ENCODE measurements at places on chromosomes 11 and 22. TPM values are rescaled to one million over a fixed set of nuclear protein-coding genes. Genes with fewer than 3 reads are reported as not detected.

Gene ZDHHC13
- polyA plus RNA-seq, result 24.2 TPM

Gene CBX6
- 35.9 TPM for polyA plus RNA-seq

Gene MSANTD4
- polyA plus RNA-seq, result 37.7 TPM

Gene MYOD1
- not detected for polyA plus RNA-seq

Gene BUD13
- polyA plus RNA-seq, result 41.3 TPM

Gene ISX
- 0.43 TPM for polyA plus RNA-seq

GRCh38 chr11:94028436-94028835, 7.3 kb downstream of the HEPHL1 start:
- no peak for DNase-seq

GRCh38 chr11:122204206-122204605, 88.2 kb upstream of the BLID start:
- no peak for DNase-seq

DNA sequence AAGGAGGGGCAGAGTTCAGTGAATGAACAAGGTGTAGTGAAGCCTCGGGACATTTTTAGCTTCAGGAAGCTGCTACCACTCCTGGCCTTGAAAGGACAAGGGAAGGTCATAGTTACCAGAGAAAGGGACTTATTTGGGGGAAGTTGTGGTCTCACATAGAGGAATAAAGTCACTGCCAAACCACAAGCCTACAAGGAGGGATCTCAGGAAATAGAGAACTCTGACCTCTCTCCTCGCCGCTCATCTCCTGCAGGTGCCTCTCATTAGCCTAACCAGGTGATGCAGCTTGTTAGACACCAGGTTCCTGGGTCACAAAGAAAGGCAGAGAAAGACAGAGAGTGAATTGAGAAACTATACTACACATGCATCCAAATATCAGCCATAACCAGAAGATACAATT, 14.3 kb upstream of the TOLLIP start:
- no peak for DNase-seq

DNA sequence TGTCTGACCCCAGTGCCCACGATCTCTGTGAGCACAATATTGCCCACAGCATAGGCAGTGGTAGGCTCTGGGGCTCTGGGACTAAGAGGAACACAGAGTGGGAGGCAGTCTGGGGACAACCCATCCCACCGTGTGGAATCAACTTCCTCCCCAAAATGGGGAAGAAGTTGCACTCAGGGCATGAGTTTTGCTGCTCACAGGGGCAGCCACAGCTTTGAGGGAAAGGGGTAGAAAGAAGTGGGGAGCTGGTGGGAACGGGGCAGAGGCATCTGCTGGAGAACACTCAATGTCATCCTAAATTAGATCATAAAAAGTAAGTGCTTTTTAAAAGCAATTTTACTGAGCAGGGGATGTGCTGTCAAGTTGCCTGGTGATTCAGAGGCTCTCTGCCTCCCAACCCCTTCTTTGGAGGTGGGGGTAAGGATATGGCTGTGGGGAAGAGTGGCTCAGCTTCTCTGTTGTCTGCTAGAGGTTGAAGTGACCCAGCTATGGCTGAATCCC, 233.8 kb upstream of the NCAM1 start:
- no peak for DNase-seq

- no peak for DNase-seq
Observed at GRCh38 chr22:32841175-32841574, 39.7 kb downstream of the TIMP3 start.

DNA sequence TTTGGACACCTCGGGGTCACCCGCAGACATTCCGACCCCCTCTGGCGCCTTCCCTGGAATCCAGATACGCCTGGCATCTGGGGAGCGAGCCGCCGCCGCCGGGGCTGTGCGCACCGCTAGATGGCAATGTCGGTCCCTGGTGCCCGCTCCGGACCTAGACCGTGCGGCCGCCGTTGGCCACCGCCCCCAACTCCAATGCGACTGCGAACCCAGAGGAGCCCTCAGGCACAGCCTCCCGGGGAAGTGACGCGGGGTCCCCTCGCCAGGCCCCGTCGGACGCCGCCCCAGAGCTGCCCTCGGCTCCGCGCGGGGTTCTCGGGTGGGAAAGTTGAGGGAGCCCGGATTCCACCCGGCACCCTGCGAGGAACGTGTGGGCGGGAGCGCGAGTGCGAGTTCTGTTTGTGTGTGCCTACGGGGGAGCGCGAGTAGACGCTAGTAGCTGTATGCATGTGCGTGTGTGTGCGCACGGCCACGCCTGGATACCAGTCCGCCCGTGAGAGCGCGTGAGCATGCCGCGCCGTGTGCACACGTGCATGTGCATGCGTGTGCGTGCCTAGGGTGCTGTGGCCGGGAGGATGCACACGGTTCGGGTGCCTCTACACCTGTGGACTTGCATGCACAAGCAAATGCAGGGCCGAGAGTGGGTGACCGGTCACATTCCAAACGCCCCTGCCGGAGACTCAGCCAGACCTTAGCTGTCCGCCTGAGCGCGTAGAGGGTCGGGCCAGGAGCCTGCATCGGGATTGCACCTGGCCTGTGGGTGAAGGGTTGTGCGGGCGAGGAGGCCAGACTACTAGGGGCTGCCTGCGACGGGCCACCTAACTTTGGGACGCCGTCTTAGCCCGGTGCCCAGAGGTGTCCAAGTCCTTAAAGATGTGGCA, 1.9 kb downstream of the CHRM4 start:
- peak; percentile 63 for DNase-seq

GRCh38 chr11:132475026-132475425, 1057.3 kb downstream of the OPCML start:
- no peak for DNase-seq

DNA sequence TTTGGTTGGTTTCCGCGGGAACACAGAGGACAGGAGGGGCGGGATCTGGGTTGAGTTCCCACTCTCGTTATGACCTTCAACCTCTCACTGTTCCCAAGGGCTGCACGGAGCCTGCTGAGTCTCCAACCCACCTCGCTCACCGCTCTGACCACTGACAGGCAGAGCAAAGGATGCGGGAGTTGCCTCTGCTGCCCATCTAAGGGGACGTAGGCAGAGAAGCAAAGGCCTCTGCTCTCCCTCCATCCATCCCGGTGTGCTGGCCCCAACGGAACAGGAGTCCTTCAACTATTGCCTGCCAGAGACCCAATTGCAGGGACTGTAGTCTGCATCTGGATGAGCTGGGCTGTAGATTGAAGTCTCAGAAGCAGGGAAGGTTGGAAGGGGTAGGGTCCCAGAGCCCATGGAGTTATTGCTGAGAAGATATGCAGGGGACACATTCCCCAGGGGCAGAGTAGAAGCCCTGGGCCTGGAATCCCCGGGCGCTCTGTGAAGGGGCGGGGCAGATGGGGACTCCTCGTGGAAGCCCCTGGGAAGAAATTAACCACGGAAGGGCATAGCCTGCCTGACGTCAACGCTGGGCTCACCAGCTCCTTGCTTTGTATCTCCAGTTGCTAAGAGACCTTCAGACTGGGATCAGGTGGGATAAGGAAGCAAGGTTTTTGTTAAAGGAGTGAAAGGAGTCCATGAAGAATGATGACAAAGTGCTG, 12.7 kb upstream of the FXYD2 start:
- no peak for DNase-seq

DNA sequence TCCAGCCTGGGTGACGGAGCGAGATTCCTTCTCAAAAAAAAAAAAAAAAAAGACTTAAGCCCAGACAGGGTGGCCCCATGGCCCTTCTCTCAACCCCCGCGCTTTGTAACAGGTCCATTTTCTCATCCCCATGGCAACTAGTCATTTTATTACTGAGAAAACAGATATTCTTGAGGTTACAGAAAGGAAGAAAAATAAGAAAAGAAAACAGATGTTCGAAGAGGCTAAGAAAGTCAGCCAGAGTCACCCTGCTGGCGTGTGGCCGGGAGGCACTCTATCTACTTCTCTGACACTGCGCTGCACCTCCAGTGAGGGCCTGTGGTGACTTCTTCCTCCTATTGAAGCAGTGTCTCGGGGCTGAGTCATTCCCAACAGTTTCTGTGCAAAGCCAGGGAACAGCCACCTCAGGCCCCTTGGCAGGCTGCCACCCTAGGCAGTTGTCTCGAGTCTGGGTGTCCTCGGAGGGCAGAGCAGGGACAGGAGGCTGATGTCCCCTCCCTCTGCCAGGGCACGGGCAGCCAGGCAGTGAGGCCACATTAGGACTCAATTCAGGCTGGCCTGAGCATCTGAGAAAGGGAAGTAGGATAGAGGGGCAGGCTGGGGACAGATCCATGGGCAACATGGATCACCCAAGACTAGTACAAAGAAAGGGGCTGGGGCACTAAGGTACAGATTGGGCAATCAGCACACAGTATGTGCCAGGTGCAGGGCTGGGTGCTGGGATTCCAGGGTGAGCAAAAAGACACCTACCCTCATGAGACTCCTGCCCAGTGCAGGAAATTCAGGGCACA, 16.4 kb upstream of the SYVN1 start:
- no peak for DNase-seq

GRCh38 chr11:33804471-33804870, 30.2 kb upstream of the FBXO3 start:
- no peak for DNase-seq

- DNase-seq, result no peak
Observed at GRCh38 chr11:36945384-36945783, 347.3 kb upstream of the RAG2 start.

DNA sequence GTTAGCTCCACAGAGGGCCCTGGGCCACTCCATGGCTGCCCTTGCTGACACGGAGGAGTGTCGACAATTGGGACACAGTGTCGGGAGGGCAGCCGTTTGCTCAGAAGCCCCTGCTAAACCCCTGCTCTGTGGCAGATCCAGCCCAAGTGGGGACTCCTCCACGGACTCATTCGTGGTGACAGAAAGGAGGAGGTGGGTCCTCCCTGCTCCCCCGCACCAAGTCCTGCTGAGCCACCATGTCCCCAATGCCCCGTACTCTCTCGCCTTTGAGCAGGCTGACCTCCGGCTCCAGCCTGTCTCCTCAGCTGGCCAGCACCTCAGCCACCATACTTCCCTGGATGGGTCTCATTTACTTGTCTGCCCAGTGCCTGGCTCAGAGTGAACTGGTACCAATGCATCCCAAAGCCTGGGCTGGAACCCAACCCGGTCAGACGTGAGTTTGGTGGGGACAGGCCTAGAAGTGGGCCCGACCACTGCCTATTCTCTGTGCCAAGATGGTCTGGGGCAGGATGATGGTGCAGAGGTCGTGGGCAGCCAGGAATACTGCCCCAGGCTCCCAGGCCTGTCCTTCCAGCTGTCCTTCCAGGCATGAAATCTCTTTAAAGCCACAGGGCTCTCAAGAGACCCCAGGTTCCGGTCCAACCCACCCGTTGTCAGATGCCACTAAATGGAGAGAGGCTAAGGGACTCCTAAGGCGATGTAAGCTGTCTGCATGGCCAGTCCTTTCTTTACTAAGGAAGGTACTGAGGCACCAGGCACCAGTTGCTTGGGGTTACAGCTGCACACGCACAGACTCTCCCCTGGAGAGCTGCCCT, 4.3 kb downstream of the CBX6 start:
- DNase-seq, result no peak

DNA sequence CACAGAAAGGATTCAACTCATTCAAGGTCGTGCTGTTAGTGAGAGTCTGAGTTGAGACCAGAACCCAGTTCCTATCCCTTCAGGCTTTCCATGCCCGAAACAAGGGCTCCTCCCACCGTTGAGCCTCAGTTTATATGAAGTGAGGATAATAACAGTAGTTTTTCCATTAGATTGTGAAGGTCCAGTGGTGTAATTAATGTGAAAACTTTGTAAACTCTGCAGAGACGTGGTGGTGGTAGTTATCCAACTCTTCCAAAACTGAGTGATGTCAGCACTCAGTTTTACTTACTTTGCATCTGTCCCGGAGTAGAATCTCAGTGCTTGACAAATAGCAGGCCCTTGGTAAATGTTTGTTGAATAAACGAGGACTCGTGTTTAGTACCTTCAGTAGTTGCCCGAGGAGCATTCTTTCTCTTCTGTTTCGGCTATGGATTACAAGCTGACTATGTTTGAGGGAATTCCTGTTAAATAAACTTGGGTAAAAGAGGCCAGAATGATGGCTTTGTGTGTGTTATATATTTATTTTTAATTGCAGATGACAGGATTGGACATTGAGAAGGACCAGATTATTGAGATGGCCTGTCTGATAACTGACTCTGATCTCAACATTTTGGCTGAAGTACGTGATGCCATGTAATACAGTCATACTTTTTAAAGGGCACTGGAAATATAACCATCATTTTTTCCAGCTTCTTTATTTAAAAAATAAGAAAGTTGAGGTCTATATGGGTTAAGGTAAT, 1.0 kb downstream of the REXO2 start:
- DNase-seq, result no peak

GRCh38 chr11:14081581-14082231, 119.2 kb downstream of the SPON1 start:
- DNase-seq, result no peak

- DNase-seq, result no peak
Observed at GRCh38 chr11:23502389-23502788, 642.1 kb upstream of the CCDC179 start.

DNA sequence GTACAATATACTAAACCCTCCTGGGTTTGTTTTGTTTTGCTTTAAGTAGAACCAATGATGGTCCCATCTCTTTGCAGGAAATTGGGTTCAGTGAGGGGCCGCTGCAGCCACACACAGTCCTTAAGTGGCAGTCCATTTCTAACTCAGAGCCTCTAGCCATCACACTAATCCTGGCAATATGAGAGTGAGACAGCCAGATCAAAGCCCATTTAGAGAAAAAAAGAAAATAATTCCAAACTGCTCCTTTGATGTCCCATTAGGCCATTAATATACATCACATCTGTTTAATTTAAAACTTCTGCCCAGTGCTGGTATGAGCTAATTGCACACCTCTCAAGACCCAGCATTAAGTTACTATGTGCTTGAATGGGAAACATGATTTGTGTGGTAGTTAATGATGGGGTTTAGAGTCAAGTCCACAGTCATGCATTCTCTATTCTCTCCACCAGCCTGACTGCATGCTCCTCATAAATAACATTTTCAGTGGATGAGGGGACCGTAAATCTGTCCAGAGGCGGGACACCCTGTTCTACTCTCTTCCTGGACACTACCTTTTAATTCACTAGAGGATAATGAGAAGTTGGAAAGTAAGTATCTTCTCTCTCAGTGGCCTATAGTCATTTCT, 53.8 kb upstream of the BIRC3 start:
- DNase-seq, result no peak

DNA sequence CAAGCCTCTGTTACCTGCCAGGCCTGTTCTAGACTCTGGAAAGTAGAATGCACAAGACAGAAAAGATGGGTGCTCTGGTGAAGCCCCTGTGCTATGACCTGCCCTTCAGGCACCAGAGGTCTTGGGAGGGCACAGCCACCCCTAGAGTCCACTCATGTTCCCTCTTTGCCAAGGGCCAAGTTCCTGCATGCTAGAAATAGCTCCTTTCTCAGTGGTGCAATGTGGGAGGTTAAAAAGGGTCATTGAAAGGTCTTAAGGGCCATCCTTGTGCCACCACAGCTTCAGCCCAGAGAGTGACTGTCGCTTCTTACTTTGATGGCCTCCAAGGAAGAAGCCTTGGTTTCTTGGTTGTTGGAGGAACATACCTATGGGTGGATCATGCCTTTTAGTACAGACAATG, 84.6 kb upstream of the PARVA start:
- DNase-seq, result no peak

DNA sequence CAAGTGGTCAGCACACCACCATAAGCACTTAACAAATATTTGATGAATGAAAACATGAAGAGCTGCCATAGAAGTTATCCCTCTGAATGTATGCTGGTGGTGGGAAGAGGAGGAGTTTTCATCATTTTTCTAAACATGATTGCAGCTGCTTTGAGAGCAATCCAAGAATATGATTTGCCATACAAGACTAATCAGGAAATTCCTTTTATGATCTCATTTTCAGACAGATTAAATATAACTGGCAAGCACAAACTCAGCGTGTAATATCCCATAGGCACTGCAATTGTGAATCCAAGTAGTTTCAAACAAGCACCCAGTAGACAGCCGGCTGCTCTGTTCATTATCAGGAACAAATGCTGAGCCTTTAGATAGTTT, 505.7 kb upstream of the LUZP2 start:
- DNase-seq, result no peak

GRCh38 chr11:18151581-18151980, 19.2 kb downstream of the MRGPRX3 start:
- no peak for DNase-seq

All from left kidney (tissue), 8 donors.